ENCODE measurements at places on chromosomes 4 and X.

GRCh38 chr4:5826437-5827107, 66.3 kb downstream of the CRMP1 start:
- no peak for DNase-seq

DNA sequence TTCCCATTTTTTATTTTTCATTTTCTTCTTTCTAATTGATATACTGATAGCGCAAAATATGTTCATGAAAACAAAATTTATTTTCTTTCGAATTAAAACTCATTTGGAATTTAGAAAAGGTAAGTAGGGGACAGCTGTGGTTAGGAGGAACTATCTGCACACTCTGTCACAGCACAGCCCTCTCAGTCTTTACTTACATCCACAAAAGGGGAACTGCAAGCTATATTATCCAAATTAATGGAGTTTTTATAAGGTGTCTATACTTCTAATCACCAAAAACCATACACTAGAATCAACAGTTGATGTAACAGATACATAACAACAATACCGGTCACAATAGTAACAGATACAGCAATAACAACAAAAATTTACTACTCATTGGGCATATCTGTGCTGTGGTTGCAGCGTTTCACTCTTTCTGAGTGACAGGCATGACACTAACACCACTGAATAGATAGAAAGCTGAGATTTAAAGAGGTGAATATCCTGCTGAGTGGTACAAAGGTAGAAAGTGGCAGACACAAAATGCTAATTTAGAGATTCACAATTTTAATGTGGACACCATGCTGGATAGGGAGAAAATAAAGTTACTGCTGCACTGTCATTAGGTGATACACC, 160.7 kb downstream of the PPP3CA start:
- DNase-seq: no peak

GRCh38 chr4:137414802-137415201, 117.5 kb downstream of the PCDH18 start:
- DNase-seq: no peak

DNA sequence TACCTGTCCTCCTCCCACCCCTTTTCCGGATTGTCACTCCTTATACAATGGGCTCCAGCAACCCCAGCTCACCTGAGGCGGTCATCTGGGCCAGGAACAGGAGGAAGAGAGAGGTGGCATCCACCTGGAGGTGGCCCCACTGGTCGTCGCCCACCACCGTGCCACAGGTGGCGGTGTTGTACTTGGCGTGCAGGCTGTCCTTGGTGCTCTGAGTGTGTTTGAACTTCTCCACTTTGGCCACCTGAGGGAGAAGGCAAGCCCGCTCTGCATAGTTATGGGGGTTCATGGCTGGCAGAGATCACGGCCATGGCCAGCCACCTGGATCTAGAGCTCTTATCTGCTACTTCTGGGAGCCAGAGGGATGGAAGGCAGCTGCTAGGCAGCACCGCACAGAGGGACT, 32.9 kb downstream of the PHKA2 start:
- no peak for DNase-seq

DNA sequence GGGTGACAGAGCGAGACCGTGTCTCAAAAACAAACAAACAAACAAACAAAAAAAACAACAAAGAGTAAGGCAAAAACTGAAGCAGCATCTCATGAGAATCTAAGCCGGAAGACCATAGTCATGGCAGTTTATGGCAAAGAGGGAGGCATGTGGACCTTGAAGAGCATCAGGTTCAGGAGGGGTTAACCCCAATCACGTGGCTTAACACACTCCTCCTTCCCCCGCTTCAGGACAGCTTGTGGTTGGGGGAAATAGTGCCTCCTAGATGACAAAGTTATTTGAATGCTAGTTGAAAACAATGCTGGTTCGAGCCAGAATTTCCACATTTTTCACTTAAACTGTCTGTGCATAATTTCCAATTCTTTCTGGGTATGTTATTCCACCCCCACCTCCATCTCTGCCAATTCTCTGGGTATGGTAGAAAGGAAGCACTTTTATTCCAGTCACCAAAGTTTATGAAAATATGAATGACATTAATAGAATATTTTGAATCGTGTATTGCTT, 11.7 kb upstream of the MAP7D3 start:
- no peak for DNase-seq

- no peak for DNase-seq
Observed at GRCh38 chr4:138199568-138200235, 42.4 kb downstream of the SLC7A11 start.

DNA sequence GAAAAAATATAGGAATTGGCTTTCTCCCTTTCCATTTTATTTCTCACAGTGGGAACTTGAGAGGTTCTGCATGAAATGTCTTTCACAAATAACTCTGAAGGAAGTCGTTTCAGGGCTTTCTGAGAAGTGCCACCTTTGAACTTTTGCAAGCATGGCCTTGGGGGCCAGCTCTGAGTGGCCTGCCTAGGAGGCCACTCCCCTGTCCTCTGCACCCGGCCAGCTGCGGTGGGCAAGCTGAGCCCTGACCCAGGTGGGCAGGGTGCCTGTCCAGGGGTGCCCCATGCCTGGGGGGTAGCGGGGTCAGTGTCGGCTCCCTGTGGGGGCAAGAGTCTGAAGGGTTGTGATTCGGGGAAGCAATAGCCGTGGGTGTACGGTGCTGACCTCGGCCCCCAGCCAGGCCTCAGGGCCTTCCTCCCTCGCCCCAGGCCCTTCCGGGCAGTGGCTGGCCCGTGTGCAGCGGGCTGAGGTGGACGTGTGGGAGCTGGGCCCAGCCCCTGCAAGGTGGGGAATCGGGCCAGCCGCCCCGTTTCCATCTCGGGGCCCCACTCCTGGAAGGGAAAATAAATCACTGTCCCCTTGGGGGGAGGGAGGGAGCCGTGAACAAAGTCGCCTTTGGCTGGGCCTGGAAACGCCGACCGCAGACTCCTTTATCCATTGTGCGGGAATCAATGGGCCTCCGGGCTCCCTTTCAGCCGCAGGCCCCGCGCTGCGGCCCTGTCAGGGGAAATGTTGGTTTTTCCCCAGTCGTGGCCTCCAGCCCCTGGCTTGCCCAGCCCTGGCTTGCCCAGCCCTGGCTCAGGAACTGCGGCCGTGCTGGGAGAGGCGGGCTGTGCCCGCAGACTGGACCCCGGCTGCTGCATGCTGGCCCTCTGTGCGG, 3.1 kb downstream of the FGFRL1 start:
- no peak for DNase-seq

All from GM12892 (cell line).